ENCODE measurements at places on chromosomes 1 and 21.
A peak's percentile ranks its signal among the peaks of the same experiment; 100 is the strongest.

DNA sequence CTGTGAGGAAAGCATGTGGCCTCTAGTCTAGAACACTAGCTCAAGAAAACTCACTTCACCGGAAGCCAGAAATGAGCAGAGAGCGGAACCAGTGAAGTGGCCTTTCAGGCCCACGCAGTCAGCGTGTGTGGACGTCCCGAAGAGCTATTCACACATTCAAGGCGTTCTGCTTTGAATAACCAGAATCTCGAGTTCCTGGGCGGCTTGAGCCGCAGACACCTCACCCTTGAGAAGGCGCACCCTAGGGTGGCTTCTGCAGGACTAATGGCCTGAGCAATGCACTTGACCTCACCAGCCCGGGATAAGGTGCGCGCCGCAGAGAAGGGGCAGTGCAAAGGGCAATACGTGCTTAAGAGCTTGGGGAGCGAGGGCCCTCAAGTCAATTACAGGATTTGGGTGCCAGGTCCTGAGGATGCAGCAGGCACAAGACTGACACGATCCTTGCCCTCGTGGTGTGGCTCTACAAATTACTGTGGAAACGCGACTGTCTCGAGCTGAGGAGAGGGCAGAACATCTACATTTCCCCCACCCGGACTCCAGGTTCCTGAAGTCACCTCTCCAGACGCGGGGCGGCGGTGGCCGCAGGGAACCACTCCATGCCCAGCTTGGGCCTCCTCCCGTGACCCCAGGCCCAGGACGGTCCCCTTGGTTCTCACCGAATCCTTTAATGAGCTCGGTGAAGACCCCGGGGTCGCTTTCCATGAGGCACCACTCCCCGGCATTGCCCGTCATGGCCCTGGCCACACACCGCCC lies 455 bp downstream of the UCHL5 start:
- peak; percentile 63 for DNase-seq

DNA sequence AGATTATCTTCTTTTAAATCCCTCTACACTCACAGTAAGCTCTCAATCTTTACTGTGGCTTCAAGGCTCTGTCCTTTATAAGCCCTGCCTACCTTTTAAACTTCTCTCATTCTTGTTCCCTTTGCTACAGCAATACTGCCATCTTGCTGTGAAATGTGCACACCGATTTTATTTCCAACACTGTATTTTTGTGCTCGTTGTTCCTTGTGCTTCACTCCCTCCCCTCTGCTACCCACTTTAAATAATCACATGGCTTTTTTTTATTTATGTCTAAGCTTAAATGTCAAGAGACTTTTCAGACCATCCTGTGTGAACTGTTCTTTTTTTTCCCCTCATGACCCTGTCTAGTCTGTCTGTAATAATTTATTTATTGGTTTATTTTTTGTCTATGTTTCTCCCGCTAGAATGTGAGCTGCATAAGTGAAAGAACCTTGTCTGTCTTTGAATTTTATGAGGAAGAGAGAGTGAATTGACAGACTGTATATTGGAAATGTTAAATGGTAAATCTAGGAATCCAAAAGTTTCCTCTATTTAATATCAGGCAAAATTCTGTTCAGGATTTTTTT lies 45.7 kb downstream of the ABCD3 start:
- DNase-seq, result peak; percentile 50

- no peak for DNase-seq
Observed at GRCh38 chr1:27554293-27554692, 49.7 kb downstream of the AHDC1 start.

GRCh38 chr1:92754719-92755050 lies 30.2 kb downstream of the EVI5 start:
- DNase-seq, result no peak

DNA sequence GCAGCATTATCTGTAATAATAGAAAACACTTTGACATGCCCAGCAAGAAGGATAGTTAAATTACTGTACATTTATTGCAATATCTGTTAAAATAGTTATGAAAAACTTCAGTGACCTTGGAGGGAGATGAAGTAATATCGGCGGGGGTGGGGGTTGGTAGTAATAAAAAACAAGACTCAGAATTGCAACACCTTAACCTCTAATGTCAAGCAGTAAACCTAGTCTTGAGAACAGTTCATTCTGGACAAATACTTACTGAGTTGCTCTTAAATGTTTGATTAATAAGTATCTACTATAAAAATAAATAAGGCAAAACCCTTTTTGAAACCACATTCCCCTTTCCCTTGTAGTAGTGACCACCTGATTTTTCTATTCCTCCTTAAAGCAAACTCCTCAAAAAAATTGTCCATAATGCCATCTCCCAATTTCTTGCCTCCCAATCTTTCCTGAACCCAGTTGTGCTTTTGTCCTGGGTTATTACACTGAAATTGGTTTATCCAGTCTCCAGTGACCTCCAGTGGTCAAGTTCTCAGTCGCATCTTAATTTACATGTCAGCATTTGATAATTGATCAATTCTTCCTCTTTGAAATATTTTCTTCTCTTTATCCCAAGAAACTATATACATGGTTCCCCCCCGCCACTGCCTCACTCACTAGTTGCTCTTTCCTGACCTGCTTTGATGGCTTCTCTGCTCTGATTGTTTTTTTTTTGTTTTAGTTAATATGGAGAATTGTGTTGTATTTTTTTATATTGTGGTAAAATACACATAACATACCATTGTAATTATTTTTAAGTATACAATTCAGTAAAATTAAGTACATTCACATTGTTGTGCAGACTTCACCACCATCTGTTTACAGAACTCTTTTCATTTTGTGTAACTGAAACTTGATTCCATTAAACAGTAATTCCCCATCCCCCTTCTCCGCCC lies 36.8 kb downstream of the RAP1A start:
- DNase-seq, result peak; percentile 30

GRCh38 chr1:156246781-156247459 lies 936 bp downstream of the PAQR6 start:
- no peak for DNase-seq

- no peak for DNase-seq
Observed at GRCh38 chr1:205204552-205204951, 7.0 kb downstream of the DSTYK start.

GRCh38 chr1:114015075-114015474 lies 35.8 kb downstream of the OLFML3 start:
- DNase-seq, result no peak

DNA sequence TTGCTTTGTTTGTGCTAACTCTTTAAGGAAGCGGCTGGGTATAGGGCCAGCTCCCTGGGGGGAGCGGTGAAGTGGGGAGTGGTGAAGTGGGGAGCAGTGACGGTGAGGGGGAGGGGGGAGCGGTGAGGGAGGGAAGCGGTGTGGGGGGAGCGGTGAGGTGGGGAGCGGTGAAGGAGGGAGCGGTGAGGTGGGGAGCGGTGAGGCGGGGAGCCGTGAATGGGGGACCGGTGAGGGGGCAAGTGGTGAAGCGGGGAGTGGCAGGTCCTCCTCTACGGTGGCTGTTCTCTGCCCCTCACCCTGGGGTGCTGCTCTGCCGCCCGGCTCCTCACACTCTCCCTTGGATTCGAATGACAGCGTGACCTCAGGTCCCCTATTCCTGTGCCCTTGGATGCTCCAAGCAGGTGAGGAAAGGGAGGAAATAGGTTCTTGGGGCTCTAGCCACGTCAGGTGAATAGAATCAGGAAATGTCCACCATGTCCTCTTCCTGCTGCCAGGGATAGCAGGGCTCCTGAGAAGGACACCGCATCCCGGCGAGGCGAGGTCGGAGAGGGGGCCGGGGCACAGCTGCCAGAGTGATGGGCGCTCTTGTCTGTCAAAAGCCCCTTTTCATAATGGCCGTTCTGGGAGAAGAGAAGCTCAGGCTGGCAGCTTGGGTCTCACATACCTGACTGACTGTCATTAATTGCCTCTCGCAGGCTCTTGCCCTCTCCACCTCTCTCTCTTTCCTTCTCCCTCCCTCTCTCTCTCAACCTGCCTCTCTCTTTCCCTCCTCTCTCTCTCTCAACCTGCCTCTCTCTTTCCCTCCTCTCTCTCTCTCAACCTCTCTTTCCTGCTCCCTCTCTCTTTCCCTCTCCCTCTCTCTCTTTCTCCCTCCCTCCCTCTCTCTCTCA lies 134.2 kb downstream of the PGBD5 start:
- DNase-seq, result no peak

DNA sequence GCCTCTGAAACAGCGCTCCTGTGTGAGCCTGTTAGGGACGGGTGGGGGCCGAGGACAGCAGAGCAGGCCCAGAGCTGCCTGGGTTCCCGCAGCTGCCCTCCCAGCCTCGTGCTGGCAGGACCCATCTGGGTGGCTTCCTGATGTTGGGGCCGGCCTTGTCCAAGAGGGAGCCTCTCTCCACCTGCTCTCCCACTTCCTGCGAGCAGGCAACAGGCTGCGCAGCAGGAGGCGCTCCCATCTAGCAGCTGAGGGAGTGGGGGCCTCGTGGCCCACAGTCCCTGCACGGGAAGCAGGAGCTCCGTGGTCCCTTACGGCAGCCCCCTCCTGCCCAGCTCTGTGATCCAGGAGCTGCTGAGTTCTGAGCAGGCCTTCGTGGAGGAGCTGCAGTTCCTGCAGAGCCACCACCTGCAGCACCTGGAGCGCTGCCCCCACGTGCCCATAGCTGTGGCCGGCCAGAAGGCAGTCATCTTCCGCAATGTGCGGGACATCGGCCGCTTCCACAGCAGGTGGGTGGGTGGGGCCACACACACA lies 68.0 kb downstream of the TRIM11 start:
- no peak for DNase-seq

DNA sequence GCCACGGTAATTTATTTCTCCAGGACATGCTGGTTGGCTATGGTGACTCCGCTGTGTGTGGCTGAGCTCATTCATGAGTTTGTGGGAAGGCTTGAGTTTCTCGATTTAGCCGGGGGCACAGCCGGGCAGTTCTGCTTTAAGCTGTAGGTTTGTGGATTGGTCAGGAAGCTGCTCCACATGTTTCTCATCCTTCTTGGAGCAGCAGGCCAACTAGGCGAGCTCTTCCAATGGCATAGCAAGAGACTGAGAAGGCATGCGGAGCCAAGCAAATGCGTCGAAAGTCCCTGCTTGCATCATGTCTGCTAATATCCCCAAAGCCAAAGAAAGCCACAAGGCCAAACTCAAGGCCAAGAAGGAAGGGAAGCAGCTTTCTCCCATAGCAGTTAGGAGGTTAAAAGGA lies 71.6 kb upstream of the GREM2 start:
- DNase-seq, result no peak

GRCh38 chr1:85894651-85895050 lies 186.4 kb upstream of the ZNHIT6 start:
- DNase-seq, result peak; percentile 9

DNA sequence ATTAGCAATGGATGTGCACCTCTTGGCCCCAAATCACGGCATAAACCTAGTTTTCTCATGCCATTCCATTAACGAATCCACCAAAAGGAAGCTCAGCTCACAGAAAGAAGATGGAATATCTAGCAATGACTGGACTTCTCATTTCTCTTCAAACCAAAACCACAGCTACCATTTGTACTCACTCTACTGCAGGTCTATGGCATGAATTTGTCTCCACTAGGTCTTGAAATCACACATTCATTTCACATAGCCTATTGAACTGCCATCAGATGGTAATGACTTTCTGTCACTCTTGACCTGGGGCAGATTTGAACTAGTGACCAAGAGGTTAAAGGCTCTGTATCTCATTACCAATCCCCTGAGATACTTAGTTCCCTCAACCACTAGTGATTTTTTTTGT lies 382.7 kb downstream of the DPYD start:
- DNase-seq, result no peak

GRCh38 chr21:17925000-17925610 lies 105.9 kb upstream of the C21orf91 start:
- DNase-seq, result peak; percentile 65

DNA sequence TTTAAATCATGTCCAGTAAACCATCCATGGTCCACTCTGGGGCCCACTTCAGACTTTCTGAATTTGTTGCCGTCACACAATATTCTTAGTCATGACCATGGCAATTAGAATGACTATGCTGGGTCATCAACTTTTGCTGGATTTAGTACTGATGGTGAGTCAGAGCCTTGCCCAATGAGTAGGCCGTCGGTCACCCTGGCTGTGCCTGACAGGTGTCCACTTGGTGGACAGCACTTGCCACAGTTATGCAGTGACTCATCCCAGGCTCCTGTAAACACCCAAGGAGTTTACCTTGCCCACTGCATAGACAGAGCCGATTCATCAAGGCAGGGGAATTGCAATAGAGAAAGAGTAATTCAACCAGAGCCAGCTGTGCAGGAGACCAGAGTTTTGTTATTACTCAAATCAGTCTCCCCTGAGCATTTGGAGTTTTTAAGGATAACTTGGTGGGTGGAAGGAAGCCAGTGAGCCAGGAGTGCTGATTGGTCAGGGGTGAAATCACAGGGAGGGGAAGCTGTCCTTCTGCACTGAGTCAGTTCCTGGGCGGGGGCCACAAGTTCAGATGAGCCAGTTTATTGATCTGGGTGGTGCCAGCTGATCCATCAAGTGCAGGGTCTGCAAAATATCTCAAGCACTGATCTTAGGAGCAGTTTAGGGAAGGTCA lies 333.8 kb downstream of the PTPRU start:
- DNase-seq, result no peak

DNA sequence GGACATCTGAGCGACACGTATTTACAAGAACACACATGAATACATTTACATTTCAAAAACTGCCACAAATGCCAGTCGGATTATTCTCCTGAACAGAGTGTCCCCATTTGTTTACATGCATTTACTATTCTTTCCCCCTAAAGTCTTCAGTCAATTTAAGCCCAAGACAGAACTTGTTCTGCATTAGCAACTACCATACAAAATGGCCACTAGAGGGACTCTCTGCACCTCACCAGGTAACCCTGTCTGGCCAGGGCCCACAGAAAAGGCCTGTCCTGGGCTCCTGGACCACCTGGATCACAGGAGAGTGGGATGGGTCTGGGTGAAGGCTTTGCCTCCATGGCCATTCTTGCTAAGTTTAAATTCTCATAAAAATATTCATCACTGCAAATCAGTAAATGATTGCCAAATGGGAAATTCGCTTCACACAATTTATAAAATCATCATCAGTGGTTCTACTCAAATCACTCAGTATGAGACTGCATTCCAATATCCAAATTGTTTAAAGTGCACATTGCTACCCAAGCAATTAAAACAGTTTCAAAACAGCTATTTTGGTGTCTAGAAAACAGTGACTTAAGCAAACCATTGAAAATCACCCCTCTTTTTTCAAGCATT lies 12.5 kb upstream of the GUCA2A start:
- DNase-seq, result peak; percentile 51
